ENCODE measurements at places on chromosomes 1 and 21.

GRCh38 chr1:180542113-180542837 is 16.5 kb upstream of the OVAAL start:
- no peak overlapping the region for H3K4me3 ChIP-seq
- H3K27ac ChIP-seq, result no peak overlapping the region
- DNase-seq, result no peak
- no peaks in the 10 kb centered on the region for H3K4me1 ChIP-seq

- H3K27ac ChIP-seq, result no peak overlapping the region
- H3K4me3 ChIP-seq, result no peak overlapping the region
- H3K36me3 ChIP-seq, result no peaks in the 10 kb centered on the region
- no peak for DNase-seq
Measured at GRCh38 chr1:22071511-22071910, 19.0 kb downstream of the CDC42 start.

GRCh38 chr1:197965132-197965840 is 48.1 kb downstream of the LHX9 start:
- DNase-seq, result no peak

GRCh38 chr1:59947047-59947938 is 20.7 kb upstream of the CYP2J2 start:
- H3K4me1 ChIP-seq, result no peaks in the 10 kb centered on the region
- H3K4me3 ChIP-seq, result no peak overlapping the region
- no peaks in the 10 kb centered on the region for H3K36me3 ChIP-seq
- peak; percentile 50 for DNase-seq
- no peaks in the 10 kb centered on the region for H3K27me3 ChIP-seq

- DNase-seq, result no peak
- H3K4me1 ChIP-seq, result peaks cover 10% of the 10 kb centered on the region
- no peak overlapping the region for H3K27ac ChIP-seq
Measured at GRCh38 chr21:15978215-15978738, 248.5 kb downstream of the USP25 start.

GRCh38 chr1:164761009-164761408 is 202.0 kb downstream of the PBX1 start:
- DNase-seq, result no peak
- no peaks in the 10 kb centered on the region for H3K4me1 ChIP-seq
- H3K36me3 ChIP-seq, result no peaks in the 10 kb centered on the region
- no peaks in the 10 kb centered on the region for H3K27me3 ChIP-seq
- no peak overlapping the region for H3K4me3 ChIP-seq
- H3K27ac ChIP-seq, result no peak overlapping the region

GRCh38 chr1:10642403-10643080 is 153.9 kb downstream of the CASZ1 start:
- no peaks in the 10 kb centered on the region for H3K36me3 ChIP-seq
- peaks cover 6% of the 10 kb centered on the region for H3K4me1 ChIP-seq
- no peak overlapping the region for H3K4me3 ChIP-seq
- no peaks in the 10 kb centered on the region for H3K27me3 ChIP-seq
- no peak for DNase-seq

- H3K4me3 ChIP-seq, result no peak overlapping the region
- H3K27me3 ChIP-seq, result no peaks in the 10 kb centered on the region
- no peak for DNase-seq
- H3K27ac ChIP-seq, result peak overlapping the region; percentile 72
- peaks cover 63% of the 10 kb centered on the region for H3K4me1 ChIP-seq
Measured at GRCh38 chr1:204126386-204126785, 25.5 kb downstream of the ETNK2 start.

DNA sequence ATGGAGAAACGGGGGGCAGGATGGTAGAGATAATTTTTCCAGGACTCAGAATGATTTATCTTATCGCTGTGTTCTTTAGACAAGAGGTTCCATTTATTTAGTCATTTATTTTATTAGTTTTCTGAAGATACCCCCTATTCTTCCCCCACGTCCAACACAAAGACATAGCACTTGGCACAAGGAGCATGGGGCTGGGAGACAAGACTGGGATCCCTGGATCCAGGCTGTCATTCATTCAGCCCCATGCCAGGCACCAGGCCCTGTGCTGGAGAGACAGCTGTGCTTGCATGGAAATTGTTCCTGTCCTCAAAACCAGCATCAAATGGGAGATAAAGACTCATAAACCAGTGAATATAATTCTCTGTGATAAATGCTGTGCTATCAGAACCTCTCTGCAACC is 27.1 kb upstream of the PLXNA2 start:
- no peak for DNase-seq
- no peaks in the 10 kb centered on the region for H3K36me3 ChIP-seq
- H3K4me3 ChIP-seq, result no peak overlapping the region
- no peaks in the 10 kb centered on the region for H3K4me1 ChIP-seq
- H3K27me3 ChIP-seq, result no peaks in the 10 kb centered on the region

DNA sequence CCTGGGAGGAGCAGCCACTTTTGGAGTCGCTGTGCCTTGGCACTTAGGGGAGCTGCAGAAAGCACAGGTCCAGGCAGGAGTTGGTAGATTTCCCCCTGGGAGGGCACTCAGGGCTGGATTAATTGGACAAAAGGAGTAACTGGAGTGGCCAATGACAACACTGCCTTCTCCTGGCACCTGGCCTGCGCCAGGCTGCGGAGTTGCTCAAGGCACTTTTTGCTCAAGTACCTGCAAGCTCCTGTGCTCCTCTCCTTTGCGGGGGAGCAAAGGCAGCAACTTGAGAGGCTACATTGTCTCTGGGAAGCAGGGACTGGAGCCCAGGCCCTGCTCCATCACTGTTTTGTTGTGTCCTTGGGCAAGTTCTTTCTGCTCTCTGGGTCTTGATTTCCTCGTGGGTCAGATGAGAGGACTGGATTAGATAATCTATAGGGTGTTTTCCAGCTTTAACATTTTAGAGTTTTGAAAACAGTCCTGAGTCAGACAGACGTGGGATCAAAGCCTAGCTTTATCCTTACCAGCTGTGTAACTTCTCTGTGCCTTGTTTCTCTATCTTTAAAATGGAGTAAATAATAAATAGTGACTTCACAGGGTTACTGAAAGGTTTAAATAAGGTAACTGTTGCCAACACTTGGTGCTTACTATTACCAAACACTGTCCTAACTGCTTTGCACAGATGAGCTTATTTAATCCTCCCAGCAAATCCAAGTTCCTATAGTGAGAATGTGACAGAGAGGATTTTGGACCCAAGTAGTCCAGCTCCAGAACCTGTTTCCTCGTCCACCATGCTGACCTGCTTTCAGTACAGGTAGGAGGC is 18.0 kb upstream of the GRHL3 start:
- no peaks in the 10 kb centered on the region for H3K27me3 ChIP-seq
- no peak overlapping the region for H3K4me3 ChIP-seq
- no peaks in the 10 kb centered on the region for H3K4me1 ChIP-seq
- no peaks in the 10 kb centered on the region for H3K36me3 ChIP-seq
- no peak for DNase-seq

DNA sequence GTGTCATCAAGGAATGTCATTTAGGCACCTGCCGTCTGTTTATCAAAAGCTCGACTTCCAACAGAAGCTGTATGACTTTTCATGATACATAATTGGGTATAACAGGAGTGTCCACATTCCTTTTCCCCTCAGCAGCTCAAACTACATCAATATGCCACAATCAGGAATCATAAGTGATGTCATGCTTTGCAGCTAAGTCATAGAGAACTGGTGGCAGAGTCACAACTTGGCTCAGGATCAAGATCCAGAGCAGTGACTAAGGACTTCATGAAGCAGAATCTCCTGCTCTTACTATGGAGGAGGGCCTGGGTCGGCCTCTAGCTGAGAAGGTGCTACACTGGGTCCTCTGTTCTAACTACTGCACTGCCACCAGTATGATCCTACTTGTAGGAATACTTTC is 36.5 kb upstream of the AGBL4 start:
- no peaks in the 10 kb centered on the region for H3K4me1 ChIP-seq
- H3K27me3 ChIP-seq, result no peaks in the 10 kb centered on the region
- H3K27ac ChIP-seq, result no peak overlapping the region
- H3K4me3 ChIP-seq, result no peak overlapping the region
- no peaks in the 10 kb centered on the region for H3K36me3 ChIP-seq

- DNase-seq, result no peak
- H3K36me3 ChIP-seq, result no peaks in the 10 kb centered on the region
- no peaks in the 10 kb centered on the region for H3K27me3 ChIP-seq
- no peak overlapping the region for H3K4me3 ChIP-seq
- H3K4me1 ChIP-seq, result no peaks in the 10 kb centered on the region
Measured at GRCh38 chr1:112099979-112100378, 110.5 kb upstream of the KCND3 start.

DNA sequence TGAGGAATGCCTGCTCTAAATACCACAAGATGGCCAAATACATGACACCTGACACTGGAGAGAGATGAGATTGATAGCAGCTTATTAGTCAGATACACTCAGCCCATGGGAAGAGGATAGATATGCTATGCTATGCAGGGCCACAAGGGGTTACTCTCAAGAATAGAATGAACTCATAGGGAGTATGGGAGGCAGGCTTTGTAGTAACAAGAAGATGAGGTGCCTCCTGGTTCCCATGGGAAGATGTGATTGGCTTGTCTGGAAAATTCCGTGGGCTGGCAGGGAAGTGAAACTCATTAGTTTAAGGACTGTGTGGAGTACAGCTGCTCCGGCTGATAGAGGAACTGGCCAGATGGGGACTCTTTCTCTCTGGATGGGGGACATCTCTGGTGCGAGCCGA is 16.5 kb downstream of the CCDC30 start:
- no peak overlapping the region for H3K4me3 ChIP-seq

GRCh38 chr1:177884479-177885021 is 85.3 kb downstream of the SEC16B start:
- H3K36me3 ChIP-seq, result no peaks in the 10 kb centered on the region
- no peaks in the 10 kb centered on the region for H3K4me1 ChIP-seq
- no peaks in the 10 kb centered on the region for H3K27me3 ChIP-seq
- H3K4me3 ChIP-seq, result no peak overlapping the region

GRCh38 chr1:76048219-76048618 is 26.3 kb upstream of the ST6GALNAC3 start:
- no peaks in the 10 kb centered on the region for H3K36me3 ChIP-seq
- no peaks in the 10 kb centered on the region for H3K27me3 ChIP-seq
- no peaks in the 10 kb centered on the region for H3K4me1 ChIP-seq
- no peak for DNase-seq

DNA sequence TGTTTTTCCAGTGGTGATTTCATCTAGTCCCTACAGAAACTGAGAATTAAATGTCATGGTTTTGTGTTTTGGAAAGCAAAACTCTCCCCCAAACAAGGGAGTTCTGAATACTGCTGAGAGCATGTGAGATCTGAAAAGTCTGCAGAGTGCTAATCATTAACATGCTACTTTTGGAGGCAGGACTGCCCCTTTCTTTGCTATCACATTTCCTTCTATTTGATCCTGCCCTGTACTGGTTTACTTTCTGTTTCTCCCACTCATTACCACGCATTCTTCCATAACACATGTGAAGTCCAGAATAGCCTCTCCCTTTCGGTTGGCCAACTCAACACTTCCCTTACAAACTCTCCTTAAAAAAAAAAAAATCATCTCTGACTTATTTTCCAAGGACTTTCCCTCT is 63.6 kb downstream of the GADD45A start:
- H3K4me3 ChIP-seq, result peak overlapping the region; percentile 9
- H3K36me3 ChIP-seq, result no peaks in the 10 kb centered on the region
- H3K4me1 ChIP-seq, result peaks cover 30% of the 10 kb centered on the region

DNA sequence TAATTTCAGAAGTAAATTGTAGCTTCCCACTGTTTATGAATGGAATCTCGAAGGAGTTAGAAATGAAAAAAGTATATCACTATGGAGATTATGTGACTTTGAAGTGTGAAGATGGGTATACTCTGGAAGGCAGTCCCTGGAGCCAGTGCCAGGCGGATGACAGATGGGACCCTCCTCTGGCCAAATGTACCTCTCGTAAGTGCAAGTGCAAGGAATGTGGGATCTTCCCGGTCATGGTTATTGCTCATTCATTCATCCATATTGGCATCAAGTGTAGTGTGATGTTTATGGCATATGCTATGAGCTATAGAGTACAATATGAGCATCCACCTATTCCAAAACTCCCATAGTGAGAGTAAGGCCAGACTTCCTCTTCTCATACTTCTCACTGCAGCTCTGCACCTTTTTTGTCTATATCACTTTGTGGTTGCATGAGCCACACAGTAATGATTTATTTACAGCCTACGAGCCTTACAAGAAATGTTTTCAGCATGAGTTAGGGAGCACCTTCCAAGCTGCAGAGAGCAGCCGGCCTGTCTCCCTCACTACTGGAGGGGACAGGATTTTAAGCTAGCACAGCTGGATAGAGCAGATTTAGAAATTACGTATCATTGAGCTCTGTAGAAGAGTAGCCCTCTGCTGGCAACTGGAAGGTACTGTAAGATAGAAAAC is 24.9 kb upstream of the CR1L start:
- DNase-seq, result no peak
- H3K27ac ChIP-seq, result no peak overlapping the region
- no peaks in the 10 kb centered on the region for H3K27me3 ChIP-seq
- H3K4me1 ChIP-seq, result no peaks in the 10 kb centered on the region
- H3K4me3 ChIP-seq, result no peak overlapping the region
- no peaks in the 10 kb centered on the region for H3K36me3 ChIP-seq

DNA sequence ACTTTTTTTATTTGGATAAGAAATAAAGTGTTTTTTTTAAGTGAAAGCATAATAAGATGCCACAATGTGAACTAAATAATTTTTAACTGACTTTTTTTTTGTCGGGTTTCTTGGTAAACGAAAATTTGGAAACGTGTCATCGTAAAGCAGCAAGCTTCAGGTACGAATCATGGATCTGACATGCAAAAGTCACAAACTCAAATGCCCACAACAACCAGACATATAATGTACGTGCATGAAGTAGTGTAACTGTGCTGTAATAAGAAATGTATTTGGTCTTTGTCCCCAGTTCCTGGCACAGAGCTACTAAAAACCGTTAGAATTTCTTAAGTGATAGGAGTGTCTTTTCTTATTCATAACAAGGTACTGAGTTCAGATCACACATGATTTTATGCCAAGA is 44.3 kb upstream of the LRRC7 start:
- no peak for DNase-seq
- no peak overlapping the region for H3K27ac ChIP-seq
- H3K36me3 ChIP-seq, result no peaks in the 10 kb centered on the region
- no peak overlapping the region for H3K4me3 ChIP-seq

GRCh38 chr1:147542569-147542897 is 1.2 kb downstream of the BCL9 start:
- DNase-seq, result no peak
- H3K27me3 ChIP-seq, result no peaks in the 10 kb centered on the region
- peak overlapping the region; percentile 73 for H3K4me3 ChIP-seq

DNA sequence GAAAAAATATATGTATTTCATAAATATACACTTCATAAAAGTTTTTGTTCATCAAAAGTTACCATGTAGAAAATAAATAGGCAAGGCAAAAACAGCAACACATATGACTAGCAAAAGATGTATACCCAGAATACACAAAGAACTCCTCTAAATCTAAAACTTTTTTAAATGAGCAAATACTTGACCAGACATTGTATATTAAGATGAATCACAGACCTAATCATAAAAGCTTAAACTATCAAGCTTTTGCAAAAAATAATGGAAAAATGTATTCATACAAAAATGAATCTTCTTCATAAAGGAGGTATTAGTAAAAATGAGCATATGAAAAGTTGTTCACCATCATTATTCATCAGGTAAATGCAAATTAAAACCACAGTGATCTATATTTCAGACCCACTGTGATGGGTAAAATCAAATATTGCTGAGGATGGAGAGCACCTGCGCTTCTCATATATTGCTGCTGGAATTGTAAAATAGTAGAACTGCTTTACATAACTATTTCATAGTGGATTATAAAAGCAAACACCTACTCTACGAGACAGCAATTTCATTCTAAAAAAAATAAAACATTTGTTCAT is 78.3 kb upstream of the RGS1 start:
- no peak for DNase-seq
- no peaks in the 10 kb centered on the region for H3K27me3 ChIP-seq
- H3K4me1 ChIP-seq, result no peaks in the 10 kb centered on the region
- no peak overlapping the region for H3K4me3 ChIP-seq
- H3K27ac ChIP-seq, result no peak overlapping the region

All from tibial nerve (tissue), 4 donors.